ENCODE measurements at places on chromosomes 3 and 15.

DNA sequence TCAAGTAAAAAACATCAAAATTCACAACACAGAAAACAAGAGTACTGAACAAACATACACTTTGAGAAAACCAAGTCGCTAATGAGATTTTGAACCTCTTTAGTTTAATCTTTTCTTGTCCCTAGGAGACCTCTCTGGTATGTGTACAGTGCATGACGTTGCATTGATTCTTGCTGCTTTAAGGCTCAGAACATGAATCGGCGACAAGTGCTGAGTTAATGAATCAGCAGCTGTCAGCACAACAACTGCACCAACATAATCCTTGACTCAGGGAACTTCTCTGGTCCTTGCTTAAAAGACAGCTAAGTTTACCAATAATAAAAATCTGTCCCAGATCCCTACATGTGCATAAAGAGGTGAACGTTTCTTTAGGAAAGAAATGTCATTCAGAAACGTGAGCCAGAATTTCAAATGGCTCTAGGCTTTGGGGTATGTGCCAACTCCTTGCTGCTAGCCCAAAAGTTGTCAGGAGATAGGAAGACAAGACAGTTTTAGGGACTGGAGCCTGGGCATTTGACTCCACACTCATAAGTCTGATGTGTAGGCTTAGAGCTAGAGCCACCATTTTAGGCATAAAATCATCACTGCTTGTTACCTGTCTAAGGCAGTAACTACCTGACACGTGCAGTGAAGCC, 86.9 kb downstream of the IL5RA start:
- DNase-seq = no peak

DNA sequence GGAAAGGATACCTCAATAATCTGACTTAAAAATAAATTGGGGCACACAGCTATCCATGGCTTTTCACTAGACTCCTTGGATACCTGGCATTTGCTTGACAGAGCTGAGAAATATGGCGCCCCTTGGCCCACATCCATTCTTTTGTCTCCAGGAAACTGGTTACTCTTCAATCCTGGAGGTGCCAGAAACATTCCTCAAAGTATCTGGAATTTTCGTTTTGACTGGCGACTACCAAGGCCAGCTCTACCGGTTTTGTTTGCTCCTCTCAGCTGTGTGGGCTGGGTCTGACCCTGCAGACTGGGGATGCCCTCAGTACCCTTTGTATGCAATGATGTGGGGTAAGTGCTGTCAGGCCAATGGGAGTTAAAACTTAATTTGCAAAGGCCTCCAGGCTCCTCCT, 27.0 kb downstream of the KATNBL1 start:
- DNase-seq = no peak

GRCh38 chr15:55319537-55320237, 665 bp downstream of the PIGB start:
- no peak for DNase-seq

DNA sequence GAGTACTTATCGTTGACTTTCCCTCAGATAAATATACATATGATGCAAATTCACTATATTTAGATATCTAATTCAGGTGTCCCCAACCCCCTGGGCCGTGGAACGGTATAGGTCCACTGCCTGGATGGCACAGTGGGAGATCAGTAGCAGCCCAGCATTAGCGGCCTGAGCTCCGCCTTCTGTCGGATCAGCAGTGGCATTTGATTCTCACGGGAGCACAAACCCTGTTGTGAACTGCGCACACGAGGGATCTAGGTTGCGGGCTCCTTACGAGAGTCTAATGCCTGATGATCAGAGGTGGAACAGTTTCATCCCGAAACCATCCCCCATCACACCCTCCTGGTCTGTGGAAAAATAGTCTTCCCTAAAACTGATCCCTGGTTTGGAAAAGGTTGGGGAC, 6.9 kb downstream of the KNL1 start:
- no peak for DNase-seq

GRCh38 chr3:70970952-70971351, 612.6 kb downstream of the FOXP1 start:
- DNase-seq = no peak

DNA sequence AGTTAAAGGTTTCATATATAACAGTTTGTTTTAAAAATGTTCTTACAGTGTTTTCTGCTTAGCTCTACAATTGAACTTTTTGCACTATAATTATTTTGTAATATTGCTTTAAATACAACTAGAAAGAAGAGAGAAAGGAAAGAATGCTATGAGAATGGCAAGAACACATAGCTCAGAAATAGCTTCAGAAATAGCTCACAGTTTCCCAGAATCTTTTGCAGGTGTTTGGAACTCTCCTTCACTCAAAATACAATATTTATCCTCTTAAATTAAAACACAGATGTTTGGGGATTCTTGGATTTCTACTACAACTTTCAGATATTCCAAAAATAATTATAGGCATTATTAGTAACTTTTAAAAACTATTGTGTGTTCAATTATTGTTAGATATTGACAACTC, 658.0 kb upstream of the DPPA4 start:
- no peak for DNase-seq

- DNase-seq = no peak
Measured at GRCh38 chr3:131224886-131225550, 156.6 kb upstream of the NUDT16 start.

DNA sequence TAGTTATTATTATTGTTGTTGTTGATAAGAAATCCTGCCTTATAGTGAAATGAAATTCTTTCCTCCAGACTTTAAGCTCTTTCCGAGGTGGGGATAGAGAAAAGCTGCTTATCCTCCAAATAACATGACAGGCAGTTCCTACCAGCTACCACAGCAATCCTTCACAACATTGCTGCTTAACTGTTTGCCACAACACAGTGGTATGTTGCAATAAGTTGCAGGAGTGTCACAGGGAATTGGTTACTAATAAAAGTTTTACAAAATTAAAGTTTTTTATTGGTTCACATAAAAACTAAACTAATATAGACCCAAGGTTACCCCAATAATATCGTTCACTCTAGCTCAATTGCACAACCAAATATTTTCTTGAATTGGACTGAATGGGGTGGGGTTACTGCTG, 57.4 kb upstream of the ICE2 start:
- DNase-seq = no peak

GRCh38 chr3:170159459-170159858, 22.1 kb downstream of the PHC3 start:
- no peak for DNase-seq

DNA sequence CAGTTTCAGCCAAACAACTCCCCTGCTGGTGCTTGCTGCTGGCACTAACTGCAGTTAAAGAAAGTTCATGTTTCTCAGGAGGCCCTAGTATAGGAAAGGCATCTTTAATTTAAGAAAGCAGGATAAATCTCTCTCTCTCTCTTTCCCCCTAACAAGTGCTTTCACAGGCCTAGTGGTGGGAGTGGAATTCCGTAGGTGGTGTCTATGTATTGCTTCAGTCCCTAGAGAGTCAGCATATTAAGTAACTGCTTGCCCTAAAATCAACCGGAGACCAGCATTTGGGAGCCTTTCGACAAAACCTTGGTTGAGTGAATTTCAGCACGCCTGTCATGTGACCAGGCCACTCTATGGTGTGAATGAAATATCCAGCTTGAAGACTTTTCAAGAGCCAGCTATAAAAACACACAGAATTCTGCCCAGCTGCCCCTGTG, 169.2 kb upstream of the TGFBR2 start:
- no peak for DNase-seq

Data from stimulated activated CD8-positive, alpha-beta memory T cell treated with anti-CD3 and anti-CD28 coated beads, Interleukin-4, amount 100 ng/mL, for 48 hours (primary cell).